Right hindlimb (tissue), 1 donor: ENCODE measurements at places on chromosomes 11 and 22.

GRCh38 chr11:121514432-121515334 is 61.9 kb upstream of the SORL1-AS1 start:
- DNase-seq = no peak

- no peak for DNase-seq
Measured at GRCh38 chr11:37502202-37502601, 904.2 kb upstream of the RAG2 start.

- DNase-seq = no peak
Measured at GRCh38 chr11:103892603-103893002, 143.8 kb upstream of the DDI1 start.

DNA sequence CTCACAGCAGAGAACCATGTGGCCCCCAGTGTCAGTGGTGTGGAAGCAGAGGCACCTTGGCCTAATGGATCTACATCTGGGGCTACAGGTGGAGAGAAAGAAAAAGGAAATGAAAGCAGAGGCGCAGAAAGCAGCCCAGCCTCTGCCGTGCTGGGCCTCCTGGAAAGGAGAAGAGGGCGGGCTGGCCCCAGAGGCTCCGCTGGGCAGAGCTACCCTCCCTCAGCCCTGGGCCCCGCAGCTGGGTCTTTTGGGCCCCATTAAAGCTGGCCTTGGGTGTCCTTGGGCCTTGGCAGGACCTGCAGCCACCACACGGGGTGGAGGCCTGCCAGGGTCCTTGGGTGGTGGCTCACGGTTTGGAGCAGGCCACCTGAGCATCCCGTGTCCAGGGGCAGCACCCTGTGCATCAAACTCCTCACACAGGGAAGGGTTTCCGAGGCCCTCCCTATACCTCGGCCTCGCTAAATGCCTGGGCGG is 31.6 kb upstream of the GAL start:
- DNase-seq = no peak

DNA sequence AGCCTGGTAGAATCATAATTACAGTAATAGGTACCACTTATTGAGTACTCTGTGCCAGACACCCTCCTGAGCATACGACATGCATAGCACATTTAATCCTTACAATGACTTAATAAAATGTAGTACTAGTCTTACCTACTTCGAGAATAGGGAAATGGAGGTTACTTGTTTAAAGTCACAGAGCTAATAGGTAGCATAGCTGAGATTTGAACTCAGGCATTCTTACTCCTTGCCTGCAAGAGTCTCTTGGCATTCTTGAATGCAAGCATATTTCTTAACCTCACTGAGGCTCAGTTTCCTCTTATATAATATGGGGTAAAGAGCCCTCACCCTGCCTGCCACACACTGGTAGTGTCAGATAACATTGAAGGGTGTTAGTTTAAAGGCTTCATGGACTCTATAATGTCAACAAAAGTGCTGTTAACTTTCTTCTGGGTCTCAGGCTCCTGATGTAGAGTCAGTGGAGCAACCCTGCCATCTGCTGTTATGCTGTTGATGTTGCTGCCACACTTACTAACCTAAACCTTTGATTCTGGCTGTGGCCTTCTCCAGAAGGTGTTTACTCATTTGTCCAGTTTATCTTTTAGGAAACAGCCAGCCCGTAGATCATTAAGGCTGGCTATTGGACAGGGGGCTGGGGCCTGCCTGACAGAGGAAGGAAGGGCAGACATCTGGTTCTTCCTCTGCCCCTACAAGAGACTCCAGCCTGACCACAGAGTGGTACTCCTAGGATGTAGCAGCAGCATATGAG is 18.9 kb downstream of the LIMK2 start:
- peak; percentile 55 for DNase-seq

DNA sequence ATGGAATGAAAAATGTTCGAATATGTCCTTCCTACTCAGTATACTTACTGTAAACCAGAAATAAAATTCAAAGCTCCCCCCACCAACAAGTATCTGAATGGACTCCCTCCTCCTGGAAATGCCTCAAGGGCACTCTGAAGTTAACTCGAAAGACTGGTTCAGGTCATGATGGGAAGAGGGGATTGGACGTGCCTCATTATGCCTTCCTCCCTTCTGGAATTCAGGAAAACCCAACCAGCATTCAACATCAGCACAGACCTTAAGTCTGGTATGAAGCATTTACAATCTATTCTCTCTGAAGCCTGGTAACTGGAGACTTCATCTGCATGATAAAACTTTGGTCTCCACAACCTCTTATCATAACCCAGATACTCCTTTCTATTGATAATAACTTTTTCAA is 428.3 kb upstream of the RAG2 start:
- no peak for DNase-seq

DNA sequence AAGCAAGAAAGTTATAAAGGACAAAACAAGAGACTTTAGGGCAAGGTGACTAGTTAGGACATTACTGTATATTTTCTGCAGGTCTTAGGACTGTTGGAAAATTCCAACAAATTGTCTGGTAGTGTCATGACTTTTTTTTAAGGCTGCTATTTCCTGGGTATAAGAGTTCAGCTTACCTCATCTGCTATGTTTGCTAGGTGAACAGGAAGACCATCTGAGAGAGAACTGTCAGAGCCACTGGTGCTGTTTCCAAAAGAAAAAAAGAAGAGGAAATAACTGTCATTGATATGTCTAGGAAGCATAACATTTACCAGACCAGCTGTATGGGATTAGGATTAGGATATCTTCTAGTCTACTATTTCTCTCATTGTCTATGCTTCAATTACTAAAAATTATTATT is 26.3 kb upstream of the MTCH2 start:
- no peak for DNase-seq

- DNase-seq = no peak
Measured at GRCh38 chr11:34250732-34251588, 106.8 kb downstream of the ABTB2 start.

DNA sequence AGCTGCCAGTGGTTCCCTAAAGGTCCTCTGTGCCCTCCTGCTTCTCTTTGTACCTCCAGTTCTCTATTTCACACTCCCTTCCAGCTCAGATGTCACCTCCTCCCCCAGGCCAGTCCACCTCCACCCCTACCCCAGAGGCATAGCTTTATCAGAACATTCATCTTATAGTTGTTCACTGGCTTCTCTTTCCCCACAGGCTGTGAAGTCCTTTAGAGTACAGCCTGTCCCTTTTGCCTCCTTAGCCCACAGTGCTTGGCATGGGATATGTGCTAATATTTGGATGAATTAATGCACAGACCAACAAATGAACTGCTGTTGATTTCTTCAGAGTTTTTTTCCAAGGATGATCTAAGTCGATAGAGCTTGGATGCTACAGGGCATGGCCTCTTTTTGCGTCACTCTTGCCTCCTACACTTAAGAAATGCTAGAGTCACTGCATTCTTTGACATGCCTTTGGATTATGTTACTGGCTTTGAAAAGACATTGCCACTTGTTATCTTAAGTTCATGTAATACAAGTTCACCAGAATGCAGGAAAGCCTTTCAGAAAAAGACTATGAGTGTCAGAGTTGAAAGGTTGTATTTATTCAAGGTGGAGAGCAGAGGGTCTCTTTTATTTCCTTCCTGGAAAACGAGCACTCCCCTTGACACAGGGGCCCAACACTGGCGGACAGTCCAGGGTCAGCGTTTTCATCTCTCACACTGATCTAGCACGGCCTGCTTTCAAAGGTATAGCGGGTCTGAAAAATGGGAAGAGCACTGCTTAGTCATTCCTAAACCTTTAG is 75.7 kb downstream of the PISD start:
- no peak for DNase-seq

- DNase-seq = peak; percentile 92
Measured at GRCh38 chr11:47847892-47848699, at the start of gene NUP160. TSS of gene NUP160 (minus strand) at chr11:47848350. CDS start at chr11:47848318, 32 bp downstream.

DNA sequence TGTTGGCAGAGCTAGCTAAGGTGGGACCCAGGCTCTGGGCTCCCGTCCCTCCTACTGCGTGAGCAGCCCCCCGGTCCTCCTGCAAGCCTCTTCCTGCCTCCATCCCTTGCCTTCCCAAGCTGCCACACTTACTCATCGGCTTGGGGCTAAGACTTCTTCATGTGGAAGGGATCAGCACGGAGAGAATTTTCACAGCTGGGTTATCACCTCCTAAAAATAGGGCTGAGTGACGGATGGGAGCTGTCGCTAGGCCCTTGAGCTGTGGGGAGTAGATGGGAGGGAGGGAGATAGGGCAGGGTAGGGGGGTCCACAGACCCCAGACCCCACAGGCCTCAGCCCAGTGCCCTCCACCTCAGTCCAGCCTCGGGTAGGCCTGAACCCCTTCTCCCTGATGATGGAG is 41.0 kb downstream of the FLRT1 start:
- DNase-seq = no peak

DNA sequence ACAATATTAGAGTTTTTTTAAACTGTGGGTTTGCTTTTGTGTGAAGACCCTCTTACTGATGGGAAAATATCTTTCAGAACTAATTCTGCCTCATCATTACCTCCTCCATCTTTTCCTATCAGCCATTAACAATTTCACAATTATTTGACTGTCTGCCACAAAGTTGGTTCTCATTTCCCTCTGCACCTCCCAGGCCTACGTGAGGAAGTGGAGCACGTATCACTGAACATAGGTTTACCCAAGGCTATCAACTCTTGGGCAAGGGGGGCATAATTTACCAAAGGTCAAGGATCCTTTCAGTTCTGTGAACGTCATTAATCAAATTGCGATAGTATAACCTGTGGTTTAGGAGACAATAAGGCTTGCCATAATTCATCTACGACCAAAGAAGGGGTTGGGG is 60.0 kb downstream of the LIF start:
- DNase-seq = no peak

GRCh38 chr22:47154621-47155081 is 392.2 kb downstream of the TBC1D22A start:
- DNase-seq = peak; percentile 83

GRCh38 chr11:125271483-125272091 is 107.0 kb downstream of the PKNOX2 start:
- DNase-seq = no peak

DNA sequence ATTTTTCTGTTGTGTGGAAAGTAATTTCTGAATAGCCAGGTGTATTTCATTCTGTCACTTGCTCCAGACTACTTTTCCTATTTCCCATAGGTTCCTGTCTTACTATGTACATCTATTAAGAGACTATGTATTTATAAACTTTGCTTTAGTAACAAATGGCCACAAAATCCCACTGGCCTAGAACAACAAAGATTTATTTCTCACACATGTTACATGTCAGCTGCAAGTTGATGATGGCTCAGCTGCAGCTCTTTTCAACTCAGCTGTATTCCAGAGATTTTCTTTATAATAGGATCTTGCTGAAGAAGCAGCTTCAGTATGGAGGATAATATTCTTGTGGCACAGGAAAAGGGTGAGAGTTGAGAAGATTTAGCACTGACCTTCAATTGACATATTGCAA is 539.6 kb upstream of the LRRC4C start:
- no peak for DNase-seq

DNA sequence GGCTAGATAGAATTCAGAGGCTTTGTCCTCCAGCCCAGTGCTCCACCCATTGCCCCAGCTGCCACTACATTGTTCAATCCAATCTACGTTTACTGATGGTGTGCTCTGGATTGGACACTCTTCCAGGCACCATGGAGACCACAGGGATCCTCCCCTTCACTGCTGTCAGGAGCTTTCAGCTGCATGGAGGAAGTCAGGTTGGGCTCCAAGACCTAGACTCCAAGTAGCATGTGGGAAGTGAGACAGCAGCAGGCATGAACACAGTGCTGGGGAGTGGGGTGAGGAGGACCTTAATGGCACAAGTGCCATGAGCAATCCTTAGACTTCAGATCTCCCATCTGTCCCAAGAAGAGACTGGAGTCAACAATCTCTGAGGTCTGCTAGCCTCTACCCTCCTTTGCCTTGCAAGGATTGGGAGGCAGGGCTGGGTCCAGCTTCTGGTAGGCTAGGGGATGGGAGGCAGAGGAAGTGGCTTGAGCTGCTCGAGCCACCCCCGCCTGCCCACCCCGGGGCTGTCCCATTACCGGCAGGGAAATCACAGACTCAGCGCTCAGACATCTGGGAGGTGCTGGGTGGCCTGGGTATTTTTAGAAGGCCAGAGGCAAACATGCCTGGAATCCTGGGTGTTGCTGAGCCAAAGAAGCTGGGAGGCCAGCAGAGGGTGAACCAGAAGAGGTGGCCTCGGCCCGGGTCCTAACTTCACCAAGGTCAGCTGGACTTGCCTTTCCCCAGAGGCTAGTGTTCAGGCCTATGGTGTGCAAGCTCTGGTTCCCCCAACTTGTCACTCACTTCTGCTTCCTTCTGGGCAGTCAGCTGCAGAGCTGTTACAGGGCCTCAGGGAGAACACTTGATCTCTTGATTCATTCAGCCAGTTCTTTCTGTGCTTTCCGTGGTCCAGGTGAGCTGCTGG is 15.2 kb upstream of the FCHSD2 start:
- peak; percentile 60 for DNase-seq

DNA sequence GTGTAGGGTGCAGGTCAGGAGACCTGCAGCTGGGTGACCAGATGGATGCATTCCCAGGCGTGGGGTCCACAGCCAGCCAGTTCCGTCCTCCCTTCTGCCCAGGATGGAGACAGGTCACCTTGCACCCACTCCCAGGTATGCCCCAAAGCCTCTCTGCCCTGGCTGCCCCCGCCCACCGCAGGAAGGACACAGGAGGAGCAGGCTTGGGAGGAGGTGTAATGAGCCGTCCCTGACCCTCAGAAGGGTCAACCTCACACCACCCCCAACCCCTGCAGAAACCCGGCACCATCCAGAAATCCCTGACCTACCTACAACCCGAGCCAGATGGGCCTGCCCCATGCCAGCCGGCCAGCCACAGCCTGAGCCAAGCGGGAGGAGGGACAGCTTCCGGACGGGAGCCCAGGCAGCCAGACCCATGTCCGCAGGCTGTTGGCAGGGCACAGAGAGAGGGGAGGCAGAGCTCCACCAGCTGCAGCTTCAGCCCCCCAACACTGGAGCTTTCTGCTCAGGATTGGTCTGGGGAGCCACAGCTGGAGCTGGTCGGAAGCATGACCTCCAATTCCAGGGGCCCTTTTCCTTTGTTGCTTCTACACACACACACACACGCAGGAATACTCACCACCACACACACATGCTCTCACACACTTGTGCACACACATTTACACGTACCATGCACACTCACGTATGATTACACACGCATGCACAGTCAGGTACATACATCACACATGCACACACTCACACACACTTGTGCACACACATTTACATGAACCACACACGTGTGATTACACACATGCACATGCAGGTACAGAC is 5.3 kb downstream of the IFITM10 start:
- no peak for DNase-seq

GRCh38 chr11:2535673-2536439 is 91.0 kb downstream of the KCNQ1 start:
- DNase-seq = peak; percentile 16

DNA sequence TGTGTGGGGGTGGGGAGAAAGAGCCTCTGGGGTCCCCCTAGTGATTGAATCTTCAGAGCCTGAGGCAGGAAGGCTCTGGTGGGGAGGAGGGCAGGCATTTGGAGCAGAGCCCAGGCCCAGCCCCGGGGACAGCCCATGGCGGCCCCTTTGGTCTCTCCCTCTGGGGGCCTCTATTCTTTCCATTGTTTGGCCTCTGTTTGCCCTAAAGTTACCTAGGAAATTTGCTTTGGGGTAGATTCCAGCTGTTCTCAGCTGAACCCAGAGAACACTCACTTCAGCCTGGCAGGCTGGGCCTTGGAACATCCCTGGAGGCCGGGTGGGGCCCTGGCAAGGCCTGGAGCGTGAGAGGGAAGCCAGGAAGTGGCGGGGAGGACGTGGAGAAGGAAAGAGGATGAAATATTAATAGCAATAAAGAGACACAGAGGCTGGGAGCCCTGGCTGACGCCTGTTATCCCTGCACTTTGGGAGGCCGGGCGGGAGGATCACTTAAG is 22.9 kb upstream of the A4GALT start:
- peak; percentile 90 for DNase-seq
